Left cardiac atrium (tissue), 4 donors: ENCODE measurements at places on chromosomes 5 and 9.

GRCh38 chr9:116842658-116843057 is 155.6 kb downstream of the TRIM32 start:
- no peak for DNase-seq

DNA sequence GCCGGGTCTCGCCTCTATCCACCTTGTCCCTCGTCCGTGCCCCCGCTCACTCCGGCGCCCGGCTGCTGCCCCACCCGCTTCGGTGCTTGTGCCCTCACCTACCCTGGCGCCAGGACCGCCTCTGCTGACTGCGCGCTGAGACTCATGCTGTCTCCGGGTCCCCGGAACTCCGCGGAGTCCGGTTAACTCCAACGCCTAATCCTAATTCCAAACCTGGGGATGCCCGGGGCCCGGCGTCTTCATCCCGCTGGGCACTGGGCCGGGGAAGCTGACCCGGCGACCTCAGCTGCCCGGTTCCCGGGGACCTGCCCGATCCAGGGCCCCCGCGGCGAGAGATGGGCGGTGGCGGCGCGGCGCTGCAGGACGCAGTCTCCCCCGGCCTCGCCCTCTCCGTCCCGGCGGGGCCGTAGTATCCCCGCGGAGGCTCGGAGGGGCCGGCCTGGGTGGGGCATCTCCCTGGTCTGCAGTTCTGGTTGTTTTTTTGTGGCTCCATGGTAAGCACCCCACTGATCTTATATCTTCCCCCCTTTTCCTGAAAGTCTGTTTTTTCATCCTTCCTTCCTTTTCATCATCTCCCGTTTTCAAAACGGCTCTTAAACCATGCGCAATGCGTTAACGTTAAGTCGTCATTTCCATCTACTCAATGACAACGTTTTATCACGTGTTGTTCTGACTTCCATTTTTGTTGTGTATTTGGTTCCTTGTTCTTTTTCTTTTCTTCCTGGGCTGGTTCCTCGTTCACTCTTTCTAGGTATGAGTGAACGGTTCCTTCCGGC is 41.1 kb upstream of the PLEKHG4B start:
- no peak for DNase-seq

GRCh38 chr5:38922199-38922598 is 76.4 kb downstream of the OSMR start:
- peak; percentile 55 for DNase-seq

DNA sequence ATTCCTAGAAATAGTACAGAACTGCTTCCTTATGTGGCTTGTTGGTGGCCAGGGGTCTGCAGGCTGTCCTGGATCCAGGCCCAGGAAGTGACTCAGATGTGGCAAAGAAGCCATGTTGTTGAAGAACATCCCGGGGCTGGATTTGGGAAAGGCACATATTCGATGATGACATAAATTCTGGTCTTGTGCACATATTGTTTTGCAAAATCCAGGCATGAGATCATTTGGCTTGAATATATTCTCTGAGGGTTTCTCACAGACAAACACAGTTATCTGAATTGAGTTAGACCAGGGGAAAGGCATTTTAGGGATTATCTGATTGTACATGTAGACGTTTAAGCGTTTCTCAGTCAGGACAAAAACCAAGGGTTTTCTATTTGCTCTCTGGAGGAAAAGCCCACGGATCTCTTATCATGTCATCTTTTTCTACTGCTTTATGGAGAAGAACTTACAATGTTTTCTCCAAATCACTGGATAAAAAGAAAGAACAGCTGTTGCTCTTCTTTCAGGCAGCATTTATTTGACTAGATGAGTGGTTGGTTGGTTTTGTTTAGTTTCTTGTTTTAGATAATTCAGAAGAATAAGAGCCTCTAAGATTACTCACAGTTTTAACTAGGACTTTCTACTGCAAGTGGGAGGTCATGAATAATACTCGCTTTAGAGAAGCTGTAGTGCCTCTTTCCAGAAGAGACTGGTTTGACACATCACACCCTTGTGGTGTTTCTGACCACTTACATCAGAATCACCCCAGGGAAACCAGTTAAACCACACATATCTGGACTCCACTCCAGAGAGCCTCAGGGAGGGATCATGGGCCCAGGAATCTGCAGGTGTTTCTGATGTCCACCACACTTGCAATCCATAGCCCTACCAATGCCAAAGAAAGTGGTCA is 29.5 kb upstream of the LHFPL2 start:
- peak; percentile 78 for DNase-seq

GRCh38 chr5:170534177-170534576 is 30.4 kb downstream of the KCNIP1 start:
- no peak for DNase-seq
